ENCODE measurements at places on chromosomes 1 and 21. TPM values are rescaled to one million over a fixed set of nuclear protein-coding genes. Genes with fewer than 3 reads are reported as not detected.

UBAP2L gene
- 101 TPM for total RNA-seq

SPRR1B gene
- total RNA-seq: not detected

WLS gene
- total RNA-seq: 56.2 TPM

SELENBP1 gene
- 341 TPM for total RNA-seq
